Left renal pelvis (tissue), 4 donors: ENCODE measurements at places on chromosomes 7 and 10.

DNA sequence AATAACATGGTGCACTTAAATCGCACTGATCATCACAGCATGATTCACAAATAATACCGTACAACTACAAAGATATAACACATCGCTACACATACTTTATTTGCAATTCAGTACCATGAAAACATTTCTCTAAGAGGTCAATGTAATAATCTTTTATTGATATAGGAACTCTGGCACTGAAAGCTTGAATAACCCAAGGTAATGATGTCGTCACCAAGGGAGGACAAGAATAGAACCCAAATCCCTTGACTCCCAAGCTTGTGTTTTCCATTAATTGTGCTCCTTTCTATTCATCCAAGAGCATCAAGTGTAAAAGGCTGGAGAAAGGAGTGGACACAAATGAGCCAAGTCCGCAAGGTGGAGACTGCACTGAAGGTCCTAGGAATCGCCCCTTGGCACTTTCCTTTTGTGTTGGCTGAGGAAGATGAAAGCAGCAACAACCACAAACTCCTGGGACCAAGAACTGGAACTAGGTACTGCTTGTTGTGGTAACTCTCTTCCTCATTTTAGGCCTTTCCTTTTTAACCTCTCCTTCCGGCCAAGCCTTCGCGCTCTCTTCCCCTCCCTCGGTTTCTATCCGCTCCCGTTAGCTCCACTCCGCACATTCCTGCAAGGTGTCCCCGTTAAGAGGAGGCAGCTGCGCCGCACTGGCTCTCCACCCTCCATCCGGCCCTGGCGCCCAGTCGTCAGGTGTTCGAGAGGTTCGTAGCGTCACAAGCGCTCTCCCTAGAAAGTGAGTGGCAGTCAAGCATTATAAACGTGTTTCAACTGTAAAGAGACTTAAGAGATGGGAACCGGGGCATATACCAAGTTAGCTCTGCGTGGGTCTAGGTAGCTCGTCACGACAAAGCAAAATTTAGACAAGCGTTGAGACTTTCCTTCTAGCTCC, 1.0 kb upstream of the CBLL1 start:
- peak; percentile 24 for DNase-seq

DNA sequence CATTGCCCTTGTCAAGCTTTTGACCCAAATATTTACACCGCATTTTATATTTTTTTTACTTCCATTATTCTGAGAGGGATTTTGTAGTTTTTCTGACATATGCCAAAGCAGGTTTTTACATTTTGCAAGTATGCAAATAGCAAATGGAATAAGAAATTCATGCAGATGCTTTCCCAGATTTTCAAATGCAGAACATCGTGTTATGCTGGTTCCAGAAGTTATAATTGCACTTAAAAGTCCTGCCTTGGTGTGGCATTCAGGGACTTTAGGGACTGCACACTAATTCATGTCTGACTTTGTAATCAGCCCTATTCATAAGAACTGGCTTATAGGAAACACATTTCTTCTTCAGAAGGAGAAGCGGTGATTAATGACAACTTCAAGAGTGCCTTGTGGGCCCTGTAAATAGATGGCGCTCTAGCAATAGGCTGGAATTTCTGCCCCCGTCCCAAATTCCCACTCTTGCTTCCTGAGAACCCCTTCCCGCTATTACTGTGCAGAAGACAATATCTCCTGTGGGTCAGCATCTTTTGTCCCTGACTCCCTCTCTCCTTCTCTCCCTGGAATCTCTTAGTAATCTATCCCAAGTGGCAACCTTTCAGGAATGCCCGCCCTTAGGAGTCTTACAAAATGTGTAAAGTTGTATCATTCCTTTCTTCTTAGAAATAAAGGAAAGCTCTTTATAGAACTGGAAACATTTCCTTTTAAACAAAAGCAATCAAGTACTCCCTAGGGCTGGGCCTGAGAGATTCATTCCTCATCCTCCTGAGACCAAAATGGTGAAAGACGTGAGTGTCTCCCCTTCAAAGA, 264.0 kb downstream of the INHBA start:
- DNase-seq, result no peak

DNA sequence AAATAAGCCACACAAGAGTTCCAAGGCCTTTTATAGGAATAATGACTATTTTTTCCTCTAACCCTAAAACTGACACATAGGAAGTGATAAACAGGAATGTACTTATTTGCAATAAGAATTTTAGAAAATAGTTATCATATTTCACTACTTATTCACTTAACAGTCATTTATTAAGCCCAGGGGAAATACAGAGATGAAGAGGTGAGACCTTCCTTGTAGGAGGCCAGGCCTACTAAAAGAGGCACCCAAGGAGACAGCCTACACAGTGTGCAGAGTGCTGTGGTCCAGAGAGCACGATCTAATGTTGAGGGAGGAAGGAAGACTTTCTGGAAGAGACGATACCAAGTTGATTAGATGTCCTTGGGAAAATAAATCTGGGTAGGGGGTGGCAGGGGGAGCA, 45.0 kb upstream of the PPP1R3C start:
- no peak for DNase-seq

DNA sequence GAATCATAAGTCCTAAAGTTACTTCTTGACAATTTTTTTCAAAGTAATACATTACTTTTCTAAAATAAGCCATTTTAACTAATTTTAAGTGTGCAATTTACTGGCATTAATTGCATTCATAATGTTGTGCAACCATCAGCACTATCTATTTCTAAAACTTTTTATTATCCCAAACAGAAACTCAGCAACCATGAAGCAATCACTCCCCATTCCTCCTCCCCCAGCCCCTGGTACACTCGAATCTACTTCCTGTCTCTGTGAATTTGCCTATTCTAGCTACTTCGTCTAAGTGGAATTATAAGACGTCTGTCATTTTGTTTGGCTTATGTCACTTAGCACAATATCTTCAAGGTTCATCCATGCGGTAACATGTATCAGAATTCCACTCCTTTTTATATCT, 84.9 kb downstream of the MKX start:
- DNase-seq, result no peak

DNA sequence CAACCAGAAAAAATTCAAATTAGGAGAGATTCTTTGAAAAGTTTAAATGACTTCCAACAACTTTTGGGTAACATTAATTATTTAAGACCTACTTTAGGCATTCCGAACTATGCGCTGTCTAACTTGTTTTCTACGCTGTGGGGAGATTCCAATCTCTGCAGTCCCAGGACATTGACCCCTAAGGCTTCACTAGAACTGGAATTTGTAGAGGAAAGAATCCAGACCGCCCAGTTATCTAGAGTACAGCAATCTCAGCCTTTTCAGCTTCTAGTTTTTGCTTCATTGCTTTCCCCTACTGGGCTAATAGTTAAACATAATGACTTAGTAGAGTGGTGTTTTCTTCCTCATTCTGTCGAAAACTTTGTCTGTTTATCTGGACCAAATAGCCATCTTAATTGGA, 14.9 kb upstream of the DDC start:
- no peak for DNase-seq

DNA sequence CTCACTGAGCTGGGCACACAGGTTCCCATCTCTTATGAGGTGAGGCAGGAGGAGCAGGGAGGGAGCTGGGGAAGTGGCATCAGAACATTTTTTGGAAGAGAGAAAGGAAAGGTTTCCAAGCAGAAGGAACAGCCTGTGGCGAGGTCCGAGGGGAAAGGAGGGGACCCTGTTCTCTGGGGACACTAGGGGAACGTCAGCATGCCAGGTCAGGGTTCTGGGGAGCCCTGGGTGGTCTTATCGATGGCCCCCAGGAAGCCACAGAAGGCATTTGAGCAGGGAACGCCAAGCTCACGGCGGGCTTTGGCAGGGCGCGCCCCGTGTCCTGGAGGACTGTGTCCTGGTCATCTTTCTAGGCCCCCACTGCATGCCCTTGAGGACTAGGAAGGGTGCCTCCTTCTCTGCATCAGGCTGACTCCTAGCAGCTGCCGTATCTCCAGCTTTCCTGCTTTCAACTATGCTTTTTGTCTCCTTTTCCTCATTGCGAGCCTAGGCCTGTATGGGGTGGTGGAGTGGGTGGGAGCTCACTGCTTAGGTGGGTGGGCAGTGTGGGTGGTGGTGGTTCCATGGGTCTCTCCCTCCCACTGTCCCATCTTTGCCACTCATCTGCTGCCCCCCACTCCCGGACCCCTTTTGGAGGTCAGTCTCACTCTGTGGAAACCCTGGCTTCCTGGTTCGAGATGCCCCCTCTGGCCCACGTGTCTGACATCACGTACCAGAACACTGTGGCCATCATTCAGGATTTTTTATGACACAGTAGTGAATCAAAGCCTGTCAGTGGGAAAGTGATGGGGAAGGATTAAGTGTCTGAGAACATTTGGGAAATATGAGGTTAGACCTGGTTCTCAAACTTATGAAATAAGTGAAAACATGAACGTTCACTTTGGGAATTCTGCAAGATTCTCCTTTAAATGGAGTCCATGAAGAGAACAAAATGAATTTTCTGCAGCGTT, 89.1 kb downstream of the CUX1 start:
- no peak for DNase-seq
